ENCODE measurements at places on chromosomes 5 and 9.

DNA sequence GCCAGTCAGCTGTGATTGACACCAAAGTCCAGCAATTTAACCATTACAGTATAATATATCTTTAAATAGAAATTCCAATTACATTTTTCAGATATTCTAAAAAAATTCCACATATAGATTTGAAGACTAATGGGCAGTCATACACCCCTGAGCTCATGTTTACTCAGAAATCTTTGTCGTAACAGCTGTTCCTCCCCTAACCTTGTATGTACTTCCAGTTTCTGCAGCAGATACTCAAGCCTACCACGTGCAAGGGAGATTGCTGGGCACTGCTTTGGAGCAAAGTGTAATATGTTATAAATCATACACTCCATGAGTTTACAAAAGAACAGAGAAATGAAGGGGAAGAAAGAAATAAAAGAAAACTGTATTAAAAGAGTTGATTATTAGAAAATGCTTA is 241.2 kb downstream of the TRIM32 start:
- no peak for DNase-seq

DNA sequence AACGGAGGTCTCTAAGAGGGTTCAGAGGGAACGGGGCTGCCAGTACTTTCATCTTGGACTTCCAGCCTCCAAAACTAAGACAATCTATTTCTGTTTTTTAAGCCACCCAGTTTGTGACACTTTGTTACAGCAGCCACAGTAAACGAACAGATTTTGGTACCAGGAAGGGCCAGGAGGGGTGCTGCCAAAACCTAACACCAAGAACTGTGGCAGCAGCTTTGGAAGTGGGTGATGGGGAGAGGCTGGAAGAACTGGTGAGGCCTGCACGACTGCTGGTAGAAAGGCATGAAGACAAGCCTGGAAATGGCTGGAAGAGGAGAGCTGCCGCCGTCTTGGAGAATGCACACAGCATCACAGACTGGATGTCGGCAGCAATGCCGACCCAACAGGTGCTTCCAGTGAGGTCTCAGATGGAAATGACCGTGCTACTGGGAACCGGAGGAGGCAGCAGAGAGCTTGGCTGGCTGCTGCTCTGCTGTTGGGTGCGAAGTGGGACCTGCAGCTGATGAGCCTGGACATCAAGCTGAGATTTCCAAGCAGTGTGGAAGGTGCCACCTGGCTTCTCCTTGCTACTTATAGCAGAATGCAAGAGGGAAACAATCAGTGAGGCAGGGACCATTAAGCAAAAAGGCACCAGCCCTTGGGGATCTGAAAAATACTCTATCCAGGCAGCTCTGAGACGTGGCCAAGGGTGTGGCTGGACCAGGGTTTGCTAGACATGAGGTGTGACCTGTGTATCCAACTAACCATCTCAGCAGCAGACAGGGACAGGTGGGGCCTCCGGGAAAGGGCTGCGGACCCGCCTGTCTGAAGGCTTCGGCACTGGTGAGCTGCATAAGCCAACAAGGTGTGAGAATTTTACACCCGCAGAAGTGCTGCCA is 4.7 kb upstream of the TMEM210 start:
- DNase-seq, result no peak

GRCh38 chr5:62621280-62621679 is 42.7 kb downstream of the LRRC70 start:
- DNase-seq, result no peak

- DNase-seq, result no peak
These were observed 20.6 kb downstream of the FAM78A start for GRCh38 chr9:131255676-131256197.

DNA sequence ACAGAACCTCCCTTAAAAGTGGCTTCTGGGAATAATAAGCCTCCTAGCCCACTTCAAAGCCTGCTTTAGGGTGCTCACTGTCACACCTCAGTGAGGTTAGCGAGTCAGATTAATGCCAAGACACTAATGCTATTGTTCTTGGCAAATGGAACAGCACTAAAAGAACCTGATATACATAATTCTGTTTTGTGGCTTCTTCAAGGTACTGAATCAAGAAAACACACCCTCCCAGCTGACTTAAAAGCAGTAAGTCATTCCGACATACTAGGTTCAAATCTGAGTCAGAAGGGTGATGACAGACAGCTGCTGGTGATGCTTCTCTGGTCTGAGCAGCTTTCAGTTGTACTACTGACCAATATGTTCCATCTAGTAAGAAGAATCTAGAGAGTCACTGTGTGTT is 121.6 kb downstream of the OXCT1 start:
- no peak for DNase-seq

DNA sequence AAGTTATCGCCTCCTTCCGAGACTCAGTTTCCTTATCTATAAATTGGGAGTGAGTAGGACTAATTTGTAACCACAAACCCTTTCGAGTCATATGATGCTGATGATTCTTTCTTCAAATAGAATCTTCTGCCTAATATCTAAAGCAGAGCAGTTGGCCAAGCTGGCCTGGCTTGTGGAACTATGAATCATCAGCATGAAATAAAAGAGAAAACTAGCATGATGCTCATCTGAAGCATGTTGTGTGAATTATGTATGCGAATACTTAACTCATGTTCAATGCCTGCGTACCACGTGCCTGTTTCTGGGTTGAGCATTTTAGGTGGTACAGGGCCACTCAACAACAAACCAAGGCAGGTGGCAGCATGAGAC is 15.0 kb upstream of the ORM1 start:
- no peak for DNase-seq

DNA sequence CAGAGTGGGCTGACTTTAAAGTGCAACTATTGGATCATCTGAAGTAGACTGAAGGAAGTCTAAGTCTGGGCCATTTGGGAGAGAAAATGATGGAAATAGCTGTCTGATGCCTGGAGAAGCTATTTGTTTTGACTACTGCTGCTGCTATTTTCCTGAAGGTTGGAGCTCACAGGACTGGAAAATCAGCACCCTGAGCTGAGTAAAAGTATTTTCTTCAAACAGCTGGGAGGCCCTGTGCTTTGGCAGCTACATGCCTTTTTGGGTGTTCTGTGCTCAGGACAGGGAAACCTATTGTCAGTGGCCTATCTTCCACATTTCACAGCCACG is 302.6 kb downstream of the ENC1 start:
- DNase-seq, result no peak

GRCh38 chr9:124852829-124853531 is at the start of gene WDR38:
WDR38 (plus strand) TSS chr9:124853460; CDS start chr9:124853532, 72 bp downstream.
- peak; percentile 55 for DNase-seq

- no peak for DNase-seq
These were observed 43.6 kb upstream of the CLPTM1L start for GRCh38 chr5:1388383-1388967.

- no peak for DNase-seq
These were observed 29.2 kb downstream of the MLLT3 start for GRCh38 chr9:20593105-20593504.

GRCh38 chr5:89628876-89629635 is 746.1 kb upstream of the MEF2C start:
- no peak for DNase-seq

DNA sequence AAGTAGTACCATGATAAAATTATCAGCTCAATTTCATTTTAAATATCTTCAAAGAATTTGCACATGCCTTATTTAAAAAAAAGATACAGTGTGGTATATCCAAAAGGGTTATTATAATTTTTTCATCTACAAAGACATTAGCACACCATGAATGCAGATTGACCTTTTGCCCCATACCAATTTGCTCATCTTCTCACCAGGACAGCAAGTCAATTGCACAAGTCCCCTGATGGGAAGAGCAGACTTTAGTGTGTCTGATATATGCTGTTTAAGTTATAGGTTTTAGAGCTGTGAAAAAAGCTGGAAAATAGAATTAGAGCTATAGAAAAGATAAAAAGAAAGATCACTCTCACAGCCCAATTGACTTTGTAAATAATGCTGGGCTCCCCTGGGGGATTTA is 325.8 kb upstream of the CDH6 start:
- no peak for DNase-seq

DNA sequence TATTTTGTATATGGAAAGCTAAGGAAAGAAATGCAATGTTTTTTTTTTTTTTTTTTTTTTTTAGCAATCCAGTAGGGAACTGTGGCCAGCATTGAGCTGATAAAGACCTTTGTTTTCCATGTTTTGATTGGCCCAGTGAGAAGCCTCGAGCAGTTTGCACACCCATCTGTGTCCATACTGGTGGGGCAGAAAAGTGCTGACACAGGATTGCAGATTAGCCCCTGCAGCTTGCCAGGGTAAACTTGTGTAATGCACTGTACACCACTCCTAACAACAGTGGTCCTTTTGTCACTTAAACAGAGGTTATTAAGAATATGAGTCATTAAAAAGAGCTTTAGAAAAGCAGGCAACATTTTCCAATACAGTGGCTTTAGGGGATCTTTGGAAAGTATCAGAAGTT is 132.8 kb upstream of the CDKN2B start:
- DNase-seq, result no peak

GRCh38 chr9:5805478-5805877 is 27.4 kb downstream of the ERMP1 start:
- no peak for DNase-seq

DNA sequence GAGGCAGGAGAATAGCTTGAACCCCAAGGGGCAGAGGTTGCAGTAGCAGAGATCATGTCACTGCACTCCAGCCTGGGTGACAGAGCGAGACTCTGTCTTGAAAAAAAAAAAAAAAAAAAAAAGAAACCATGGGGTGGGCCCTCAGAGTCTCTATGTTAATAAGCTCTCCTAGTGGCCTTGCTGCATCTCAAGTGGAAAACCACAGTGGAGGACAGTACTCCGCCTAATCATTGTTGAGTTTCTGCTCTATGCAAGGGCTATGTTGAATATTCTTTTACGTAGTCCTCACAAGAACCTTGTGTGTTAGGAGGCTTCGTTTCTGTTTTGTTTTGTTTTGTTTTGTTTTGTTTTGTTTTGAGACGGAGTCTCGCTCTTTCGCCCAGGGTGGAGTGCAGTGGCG is 48.9 kb downstream of the TJP2 start:
- no peak for DNase-seq

- no peak for DNase-seq
These were observed 165.6 kb upstream of the FSTL4 start for GRCh38 chr5:133777951-133778350.

- no peak for DNase-seq
These were observed 62.7 kb upstream of the CPLX2 start for GRCh38 chr5:175808711-175809110.
